ENCODE measurements at places on chromosomes 13 and 19.
A peak's percentile ranks its signal among the peaks of the same experiment; 100 is the strongest.

DNA sequence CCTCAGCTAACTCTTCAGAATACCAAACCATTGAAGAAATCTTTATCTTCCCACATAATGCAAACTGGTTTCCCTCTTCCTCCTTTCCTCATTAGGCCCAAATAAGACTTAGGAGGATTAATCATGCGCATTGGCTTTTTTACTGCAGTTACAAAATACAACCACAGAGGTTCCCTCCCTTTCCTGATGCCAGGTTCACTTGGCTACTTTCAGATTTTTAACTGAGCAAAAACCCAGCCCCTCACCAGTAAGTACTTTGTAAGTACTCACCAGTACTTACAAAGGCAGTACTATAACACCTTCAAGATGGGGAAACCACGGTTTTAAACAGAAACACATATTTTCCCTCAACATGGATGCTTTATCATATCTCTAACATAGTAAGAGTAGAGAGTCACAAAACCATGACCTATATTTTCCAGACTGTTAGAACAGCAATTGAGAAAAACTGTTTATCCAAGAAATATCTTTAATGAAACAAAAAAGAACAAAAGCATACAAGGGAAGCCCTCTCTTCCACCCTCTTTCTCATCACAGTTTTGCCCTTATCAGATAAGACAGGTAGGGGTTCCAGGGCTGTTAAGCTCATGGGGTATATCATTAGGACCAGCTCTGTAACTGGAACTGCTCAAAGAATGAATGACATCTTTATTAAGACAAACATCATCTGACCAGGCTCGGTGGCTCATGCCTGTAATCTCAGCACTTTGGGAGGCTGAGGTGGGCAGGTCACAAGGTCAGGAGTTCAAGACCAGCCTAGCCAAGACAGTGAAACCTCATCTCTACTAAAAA, 12.7 kb downstream of the FOXO1 start:
- DNase-seq, result no peak

DNA sequence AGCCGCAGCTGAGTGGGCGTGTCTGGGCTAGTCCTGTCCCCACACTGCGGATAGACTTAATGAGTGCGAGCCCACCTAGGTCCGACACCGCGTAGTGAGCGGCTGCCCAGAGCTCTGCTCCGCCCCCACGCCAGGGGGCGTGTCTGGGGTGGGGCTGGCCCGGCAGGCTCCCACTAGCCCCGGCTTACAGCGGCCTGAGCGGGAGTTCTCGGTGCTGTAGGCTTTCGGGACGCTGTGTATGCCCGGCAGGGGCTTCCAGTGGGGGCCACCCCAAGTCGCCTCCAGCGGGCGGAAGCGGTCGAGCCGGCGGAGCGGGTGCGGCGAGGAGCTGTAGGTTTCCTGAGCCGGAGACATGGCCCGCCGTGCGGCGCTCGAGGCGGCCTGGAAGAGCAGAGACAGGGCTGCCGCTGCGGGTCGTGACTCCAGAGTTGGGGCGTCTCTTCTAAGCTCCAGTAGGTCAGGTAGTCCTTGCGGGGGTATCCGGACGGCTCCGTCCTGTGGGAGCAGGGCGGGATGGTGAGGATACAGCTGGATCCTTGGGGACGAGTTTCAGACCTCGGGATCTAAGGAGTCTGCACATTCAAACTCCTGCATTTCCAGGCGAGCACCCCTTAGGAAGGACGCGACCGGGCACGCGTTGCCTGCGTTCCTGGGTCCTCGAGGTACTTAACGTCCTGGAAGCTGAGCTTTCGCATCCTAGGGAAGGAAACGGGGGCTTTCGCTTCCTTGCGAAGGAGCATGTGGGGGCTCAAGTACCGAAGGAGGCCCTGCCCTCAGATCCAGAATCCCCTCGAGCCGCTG, 1.2 kb downstream of the CGB7 start:
- DNase-seq, result peak; percentile 28

- DNase-seq, result no peak
Observed at GRCh38 chr19:13930402-13930801, 7.8 kb downstream of the PODNL1 start.

- no peak for DNase-seq
Observed at GRCh38 chr19:8686549-8686948, 12.0 kb downstream of the ACTL9 start.

DNA sequence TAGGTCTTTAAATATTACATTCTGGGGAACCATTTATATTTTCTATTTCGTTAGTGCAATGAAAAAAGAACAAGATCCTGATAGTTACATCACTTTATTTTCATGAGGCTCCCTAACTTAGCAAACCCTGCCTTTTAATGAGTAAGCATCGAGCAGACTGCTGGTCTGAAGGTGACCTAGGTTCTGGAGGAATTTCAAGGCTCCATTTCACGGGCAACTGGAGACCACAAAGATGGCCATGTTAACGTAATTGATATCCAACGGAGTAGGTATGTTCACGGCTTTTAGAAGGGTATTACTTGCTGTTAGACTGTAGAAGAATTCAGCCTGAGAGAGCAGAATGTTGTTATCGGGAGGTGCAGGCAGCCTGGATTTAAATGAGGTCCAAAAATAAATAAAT, 1597.6 kb downstream of the EFNB2 start:
- no peak for DNase-seq

GRCh38 chr13:50539791-50540530, 303.5 kb downstream of the DLEU7 start:
- no peak for DNase-seq

- no peak for DNase-seq
Observed at GRCh38 chr19:2410023-2410422, 17.4 kb downstream of the TIMM13 start.

GRCh38 chr19:36254848-36255247, 39.9 kb downstream of the ZNF146 start:
- no peak for DNase-seq

- no peak for DNase-seq
Observed at GRCh38 chr19:33894787-33895186, 98.1 kb downstream of the KCTD15 start.

DNA sequence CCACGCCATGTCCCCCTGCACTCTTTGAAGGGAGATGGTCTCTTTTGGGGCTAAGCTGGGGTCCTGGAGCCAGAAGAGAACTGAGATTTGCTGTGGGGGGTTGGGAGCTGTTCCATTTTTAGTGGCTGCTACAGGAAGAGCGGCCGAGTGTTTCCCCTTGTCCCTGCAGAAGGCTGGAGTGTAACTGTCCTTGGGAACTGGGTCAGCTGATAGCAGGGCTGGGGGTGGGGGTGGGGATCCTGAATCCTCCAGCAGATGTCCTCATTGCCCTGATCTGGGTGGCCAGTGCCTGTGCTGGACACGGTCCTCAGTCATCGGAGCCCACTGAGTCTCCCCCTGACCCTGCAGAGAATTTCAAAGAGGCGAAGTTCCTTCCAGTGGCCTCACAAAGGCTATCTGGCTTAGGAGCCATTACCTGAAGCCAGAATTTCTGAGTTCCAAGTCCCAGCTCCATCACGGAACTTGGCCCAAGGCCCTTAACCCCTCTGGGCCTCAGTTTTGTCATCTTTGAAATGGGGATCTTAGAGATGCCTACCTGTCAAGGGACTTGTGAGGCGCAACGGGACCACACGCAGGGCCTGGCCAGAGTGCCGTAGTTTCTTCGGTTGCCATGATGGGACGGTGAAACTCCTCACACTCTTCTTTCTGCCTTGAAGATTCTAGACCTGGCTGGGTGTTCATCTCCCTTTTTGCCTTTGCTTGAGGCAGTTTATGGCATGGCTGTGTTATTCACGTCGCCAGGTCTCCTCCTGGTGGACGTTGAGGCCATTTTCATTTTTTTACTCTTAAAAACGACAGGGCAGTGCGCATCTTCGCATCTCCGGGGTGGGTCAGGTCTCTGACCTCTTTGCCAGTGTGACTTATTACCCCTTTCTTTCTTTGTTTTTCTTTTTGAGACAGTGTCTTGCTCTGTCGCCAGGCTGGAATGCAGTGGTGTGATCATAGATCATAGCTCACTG, 51.9 kb downstream of the DNM2 start:
- no peak for DNase-seq

DNA sequence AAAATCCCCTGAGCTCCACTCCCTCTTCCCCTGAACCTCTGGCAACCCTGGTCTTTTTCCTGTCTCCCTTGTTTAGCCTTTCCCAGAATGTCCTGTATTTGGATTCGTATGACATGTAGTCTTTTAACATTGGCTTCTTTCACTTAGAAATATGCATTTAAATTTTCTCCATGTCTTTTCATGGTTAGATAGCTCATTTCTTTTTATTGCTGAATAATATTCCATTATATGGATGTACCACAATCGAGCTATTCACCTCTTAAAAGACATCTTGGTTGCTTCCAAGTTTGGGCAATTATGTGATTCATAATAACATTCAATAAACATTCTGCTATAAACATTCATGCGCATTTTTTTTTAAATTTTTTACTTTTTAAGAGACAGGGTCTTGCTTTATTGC, 99.6 kb upstream of the ZNF536 start:
- DNase-seq, result no peak

DNA sequence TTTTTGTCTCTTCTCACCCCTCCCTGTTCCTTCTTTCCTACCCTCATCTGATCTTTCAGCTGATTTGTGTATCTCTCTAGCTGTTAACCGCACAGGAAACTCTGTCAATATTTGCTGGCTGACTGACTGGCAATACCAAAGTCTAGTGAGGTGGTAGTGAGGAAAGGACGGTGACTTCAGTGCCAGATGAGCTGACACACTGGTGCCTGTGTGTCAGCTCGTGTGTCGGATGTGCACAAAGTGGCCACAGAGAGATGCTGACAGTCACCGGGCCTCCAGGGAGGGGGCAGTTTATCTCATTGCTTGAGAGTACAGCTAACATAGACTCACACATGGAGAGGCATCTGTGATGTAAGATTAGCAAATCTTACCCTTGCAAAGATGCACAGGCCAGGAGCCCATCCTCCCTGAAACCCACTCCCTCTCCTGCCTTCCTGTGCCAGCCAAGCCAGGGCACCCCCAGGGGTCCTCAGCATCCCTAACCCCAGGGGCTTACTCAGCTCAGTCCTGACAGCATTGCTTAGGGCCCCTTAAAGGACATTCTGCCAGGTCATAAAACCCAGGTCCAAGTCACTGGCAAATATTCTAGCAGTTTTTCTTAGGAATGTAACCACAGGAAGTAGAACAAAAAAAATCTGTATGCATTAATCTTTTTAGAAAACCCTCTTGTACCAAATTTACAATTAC, 80.2 kb downstream of the SHISA2 start:
- peak; percentile 50 for DNase-seq

- DNase-seq, result peak; percentile 90
Observed at GRCh38 chr19:45613926-45614725, 12.1 kb upstream of the GPR4 start.

DNA sequence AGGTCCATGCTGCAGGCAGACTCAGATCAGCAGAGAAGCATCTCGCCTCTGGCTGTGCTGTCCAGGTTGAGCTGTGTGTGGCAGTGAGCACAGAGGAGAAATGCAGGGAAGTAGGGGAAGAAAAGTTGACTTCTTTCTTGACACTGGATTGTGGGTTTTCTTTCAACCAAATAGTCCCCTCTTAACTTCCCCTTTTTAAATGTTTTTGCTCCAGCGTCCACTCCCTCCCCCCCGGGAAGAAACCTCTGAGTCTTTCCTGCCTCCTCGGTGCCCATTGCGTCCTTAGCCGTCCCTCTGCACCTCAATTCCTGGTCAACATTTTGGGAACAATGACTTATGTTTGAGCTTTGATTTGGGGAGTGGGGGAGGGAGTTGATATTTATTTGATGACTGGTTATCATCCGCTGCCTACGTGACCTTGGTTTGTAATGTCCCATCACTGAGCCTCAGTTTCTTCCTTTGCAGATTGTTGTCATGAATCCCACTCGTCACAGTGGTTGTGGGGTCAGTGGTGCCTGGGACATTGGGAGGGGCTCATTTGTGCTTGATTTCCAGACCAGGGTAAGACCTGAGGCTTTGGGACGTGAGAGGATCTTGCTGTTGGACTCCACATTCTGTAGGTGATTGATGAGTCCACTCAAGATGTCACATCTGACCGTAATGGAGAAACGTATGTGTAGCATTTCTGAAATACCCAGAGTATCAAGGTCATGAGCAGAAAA, at the start of gene LILRB2:
Gene LILRB2, minus strand, starts transcription at position 104 of the 722 bp plus-strand sequence. CDS start 614 bp downstream, outside the sequence.
- DNase-seq, result no peak

DNA sequence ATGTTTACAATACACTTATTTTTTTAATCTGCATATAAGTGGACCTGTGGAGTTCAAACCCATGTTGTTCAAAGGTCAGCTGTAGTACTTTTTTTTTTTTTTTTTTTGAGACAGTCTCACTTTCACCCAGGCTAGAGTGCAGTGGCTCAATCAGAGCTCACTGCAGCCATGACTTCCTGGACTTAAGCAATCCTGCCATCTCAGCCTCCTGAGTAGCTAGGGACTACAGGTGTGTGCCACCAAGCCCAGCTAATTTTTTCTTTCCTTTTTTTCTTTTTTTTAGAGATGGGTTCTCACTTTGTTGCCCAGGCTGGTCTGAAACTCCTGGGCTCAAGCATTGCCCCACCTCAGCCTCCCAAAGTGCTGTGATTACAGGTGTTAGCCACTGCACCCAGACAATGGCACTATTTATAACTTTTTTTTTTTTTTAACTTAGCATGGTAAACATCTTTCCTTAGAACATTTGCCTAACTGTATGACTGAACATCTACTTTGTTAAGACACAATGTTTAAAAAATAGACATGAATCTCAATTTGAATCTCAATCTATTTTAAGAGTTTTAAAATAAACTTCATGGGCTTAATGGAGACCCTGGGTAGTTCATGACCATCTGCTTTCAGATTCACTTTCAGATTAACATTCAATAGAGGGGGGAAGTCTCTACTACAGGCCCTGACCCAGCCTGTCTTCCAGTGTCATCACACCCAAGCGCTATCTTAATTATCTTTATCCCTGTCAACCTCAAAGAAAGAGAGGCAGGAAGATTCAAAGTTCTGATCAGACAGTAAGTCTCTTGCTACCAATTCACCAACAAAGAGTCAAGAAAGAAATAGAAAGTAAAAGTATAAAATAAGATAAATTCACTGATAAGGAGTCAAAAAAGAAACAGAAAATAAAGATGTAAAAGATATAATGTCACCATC, 97.7 kb upstream of the DOCK9 start:
- DNase-seq, result no peak

DNA sequence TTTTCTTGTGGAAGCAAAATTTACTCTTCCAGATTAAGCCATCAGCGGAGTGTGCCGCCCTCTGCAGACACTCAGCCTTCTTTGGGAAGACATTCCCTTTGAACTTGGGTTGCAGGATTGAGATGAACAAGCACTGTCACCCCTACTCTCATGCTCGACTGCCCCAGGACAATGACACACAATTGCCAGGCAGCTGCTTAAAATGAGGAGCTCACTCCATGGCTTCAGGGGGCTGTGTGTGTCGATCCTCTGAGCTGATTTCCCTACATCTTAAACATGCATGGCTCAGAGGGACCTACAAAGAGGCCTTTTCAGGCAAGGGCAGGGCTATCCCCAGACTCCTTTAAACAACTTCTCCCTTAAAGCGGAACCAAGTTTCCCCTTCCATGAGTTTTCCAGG, 107.5 kb upstream of the MBNL2 start:
- DNase-seq, result no peak

DNA sequence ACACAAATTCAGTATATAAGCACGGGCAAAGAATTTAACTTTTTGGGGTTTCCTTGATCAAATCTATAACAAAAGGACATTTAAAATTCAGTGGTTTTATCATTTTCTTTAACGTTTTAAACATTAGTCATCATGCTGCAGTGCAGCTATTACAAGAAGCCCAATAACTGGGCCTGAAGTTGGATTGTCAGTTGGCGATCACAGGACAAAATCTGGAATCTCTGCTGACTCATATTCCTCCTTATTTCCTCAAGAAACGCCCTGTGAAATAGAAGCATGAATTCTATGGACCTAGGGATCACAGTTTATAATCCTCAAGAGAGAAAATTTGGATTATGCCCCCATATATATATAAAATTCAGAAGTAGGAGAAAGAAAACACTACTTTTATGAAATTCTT, 971.6 kb upstream of the MIR17HG start:
- no peak for DNase-seq

Measured in activated CD4-positive, alpha-beta T cell treated with anti-CD3 and anti-CD28 coated beads, Interleukin-2, amount 50 U/mL, for 16 hours (primary cell).